ENCODE measurements at places on chromosomes 4 and X. TPM values are rescaled to one million over a fixed set of nuclear protein-coding genes. Genes with fewer than 3 reads are reported as not detected.

Gene COL4A5
- 29.4 TPM for total RNA-seq

- H3K36me3 ChIP-seq, result no peaks in the 10 kb centered on the region
- no peak overlapping the region for H3K4me3 ChIP-seq
- H3K4me1 ChIP-seq, result peaks cover 12% of the 10 kb centered on the region
- DNase-seq, result no peak
Measured at GRCh38 chr4:184972991-184973390, 45.3 kb upstream of the HELT start.

DNA sequence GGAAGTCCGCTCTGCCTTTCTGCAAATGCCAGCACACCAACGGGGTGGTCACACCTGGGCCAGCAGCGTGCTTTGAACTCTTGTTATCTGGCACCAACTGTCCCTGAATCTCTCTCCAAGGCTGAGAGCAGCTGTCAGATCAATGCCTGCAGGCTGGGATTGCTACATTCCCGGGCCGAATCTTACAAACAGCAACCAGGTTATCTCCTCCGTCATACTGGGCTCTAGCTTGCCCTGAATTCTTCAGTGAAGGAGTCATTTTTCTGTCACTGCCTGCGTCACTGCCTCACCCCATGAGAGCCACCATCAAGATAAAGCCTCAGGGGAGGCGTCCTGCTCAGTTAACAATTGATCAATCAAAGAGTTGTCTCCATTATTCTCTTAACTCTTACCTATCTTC is 329.4 kb upstream of the PPARGC1A start:
- H3K4me1 ChIP-seq, result no peaks in the 10 kb centered on the region
- H3K27me3 ChIP-seq, result no peaks in the 10 kb centered on the region
- H3K4me3 ChIP-seq, result no peak overlapping the region
- H3K36me3 ChIP-seq, result no peaks in the 10 kb centered on the region
- DNase-seq, result no peak

Gene ANKRD50
- 16.5 TPM for total RNA-seq

DNA sequence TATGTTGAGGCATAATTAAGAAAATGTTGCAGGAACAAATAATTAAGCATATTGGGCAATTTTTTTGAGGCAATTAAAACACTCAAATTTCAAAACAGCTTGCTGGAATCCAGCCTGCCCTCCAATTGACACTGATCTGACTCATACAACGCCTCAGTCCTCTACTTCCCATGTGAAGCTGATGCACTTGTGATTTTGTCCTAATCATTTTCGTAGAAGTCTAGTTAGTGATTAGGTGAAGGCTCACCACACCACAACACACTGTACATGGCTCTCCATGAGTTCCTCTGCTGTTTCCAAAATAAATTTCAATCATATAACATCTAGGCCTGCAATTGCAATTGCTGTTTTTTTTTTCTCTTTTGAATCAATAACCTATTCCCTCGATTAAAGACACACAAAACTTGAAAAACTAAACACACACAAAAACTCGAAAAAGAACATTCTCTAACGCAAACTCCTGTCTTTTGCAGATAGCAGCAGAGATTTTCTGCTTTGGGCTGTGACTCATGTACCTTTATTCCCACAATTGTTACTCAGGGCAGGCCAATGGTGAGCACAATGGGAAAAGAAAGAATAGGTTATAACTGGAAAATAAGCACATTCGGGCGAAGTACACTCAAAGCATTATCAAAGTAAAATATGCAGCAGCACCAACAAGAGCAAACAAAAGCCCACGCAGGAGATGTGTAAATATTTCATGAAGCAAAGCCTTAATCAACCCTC is 1.7 kb downstream of the GPRIN3 start:
- H3K27me3 ChIP-seq, result no peaks in the 10 kb centered on the region
- no peak for DNase-seq
- no peak overlapping the region for H3K27ac ChIP-seq

DNA sequence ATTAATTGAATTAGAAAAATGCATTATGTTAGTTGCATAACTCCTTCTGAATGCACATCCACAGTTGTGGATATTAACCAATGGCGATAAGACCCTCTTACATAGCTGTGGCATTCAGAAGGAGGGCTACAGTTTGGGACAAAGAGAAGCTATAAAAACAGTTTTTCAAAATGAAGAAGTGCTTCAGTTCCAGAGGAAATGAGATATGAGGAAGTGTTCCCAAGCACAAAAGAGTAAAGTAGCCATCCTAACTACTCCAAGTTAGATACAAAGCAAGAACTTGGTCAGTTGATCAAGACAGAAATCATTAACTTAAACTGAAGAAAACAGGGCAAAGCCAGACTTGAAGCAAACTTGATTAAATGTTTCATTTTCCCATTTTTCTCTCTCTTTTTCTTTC is 17.2 kb upstream of the ADGRL3 start:
- no peak overlapping the region for H3K4me3 ChIP-seq
- H3K27ac ChIP-seq, result no peak overlapping the region
- H3K36me3 ChIP-seq, result no peaks in the 10 kb centered on the region
- H3K4me1 ChIP-seq, result no peaks in the 10 kb centered on the region
- no peak for DNase-seq
- H3K27me3 ChIP-seq, result no peaks in the 10 kb centered on the region

GRCh38 chrX:112688242-112688641 is 8.5 kb upstream of the LHFPL1 start:
- no peak overlapping the region for H3K27ac ChIP-seq
- no peaks in the 10 kb centered on the region for H3K27me3 ChIP-seq

- H3K36me3 ChIP-seq, result no peaks in the 10 kb centered on the region
- H3K4me3 ChIP-seq, result no peak overlapping the region
- no peaks in the 10 kb centered on the region for H3K27me3 ChIP-seq
- no peak overlapping the region for H3K27ac ChIP-seq
Measured at GRCh38 chr4:16261313-16261878, 35.1 kb upstream of the TAPT1 start.

Gene ASMT
- not detected for total RNA-seq

DNA sequence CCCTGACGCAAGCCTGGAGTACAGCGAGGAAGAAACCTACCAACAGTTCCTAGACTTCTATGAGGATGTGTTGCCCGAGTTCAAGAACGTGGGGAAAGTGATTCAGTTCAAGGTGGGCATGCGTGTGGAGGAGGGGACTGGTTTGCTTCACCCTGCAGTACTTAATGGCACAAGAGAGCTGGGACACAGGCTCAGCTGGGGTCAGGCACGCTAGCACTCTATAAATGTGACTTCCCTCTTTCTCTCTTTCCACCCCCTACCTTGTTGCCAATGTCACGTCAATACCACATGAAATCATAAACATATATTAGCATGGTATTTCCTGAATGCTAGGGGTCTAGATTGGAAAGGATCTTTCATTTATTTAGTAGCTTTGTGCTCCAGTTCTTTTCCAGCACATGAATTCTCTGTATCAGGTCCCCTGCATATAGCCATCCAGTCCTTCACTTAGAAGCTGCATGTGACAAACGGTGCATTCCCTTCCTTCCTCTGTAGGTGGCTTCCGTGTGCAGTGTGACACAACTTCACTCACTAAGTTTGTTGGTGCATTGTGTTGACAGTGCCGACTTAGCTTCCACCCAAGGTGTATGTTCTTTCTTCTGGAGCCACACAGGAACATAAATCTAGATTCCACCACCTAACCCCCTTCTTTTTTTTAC is 25.6 kb downstream of the ZRSR2 start:
- H3K27ac ChIP-seq, result no peak overlapping the region
- peaks cover 5% of the 10 kb centered on the region for H3K36me3 ChIP-seq
- H3K27me3 ChIP-seq, result no peaks in the 10 kb centered on the region
- peak; percentile 3 for DNase-seq
- no peak overlapping the region for H3K4me3 ChIP-seq

DNA sequence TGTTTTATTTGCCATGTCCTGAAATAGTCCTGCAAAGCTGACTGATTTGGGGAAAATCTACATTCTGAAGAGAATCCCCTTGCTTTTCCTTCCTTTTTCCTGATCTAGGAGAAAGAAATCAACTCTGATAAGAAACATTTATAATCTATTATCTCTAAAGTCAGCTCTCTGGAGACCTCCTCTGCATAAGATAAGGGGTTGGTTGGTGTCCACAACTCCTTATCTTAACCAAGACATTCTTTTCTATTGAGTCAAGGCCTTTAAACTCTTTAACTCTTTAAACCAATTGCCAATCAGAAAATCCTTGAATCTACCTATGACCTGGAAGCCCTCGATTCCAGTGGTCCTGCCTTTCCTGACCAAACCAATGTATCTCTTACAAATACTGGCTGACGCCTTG is 373.6 kb upstream of the RASGEF1B start:
- H3K27me3 ChIP-seq, result peaks cover 12% of the 10 kb centered on the region
- no peaks in the 10 kb centered on the region for H3K4me1 ChIP-seq
- DNase-seq, result no peak
- H3K36me3 ChIP-seq, result no peaks in the 10 kb centered on the region
- no peak overlapping the region for H3K4me3 ChIP-seq

Gene KCNIP4
- total RNA-seq, result not detected

DNA sequence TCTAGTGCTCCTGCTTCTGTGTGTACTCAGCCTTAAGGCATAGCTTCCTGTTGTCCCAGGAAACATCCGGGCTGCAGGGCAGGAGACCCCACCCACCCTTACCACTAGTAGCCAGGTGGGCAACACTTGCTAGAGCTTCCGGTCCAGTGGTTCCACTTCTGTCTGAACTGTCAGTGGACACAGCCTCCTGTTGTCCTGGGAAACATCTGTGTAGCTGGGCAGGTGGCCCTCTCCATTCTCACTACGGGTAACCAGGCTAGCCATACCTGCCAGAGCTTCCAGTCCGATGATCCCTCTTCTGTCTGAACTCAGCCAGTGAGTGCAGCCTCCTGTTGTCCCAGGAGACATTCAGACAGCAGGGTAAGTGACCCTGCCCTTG is 372.2 kb downstream of the INPP4B start:
- H3K27me3 ChIP-seq, result no peaks in the 10 kb centered on the region

- no peak overlapping the region for H3K4me3 ChIP-seq
- H3K27me3 ChIP-seq, result no peaks in the 10 kb centered on the region
- no peaks in the 10 kb centered on the region for H3K4me1 ChIP-seq
- no peaks in the 10 kb centered on the region for H3K36me3 ChIP-seq
- H3K27ac ChIP-seq, result no peak overlapping the region
Measured at GRCh38 chrX:64192040-64192439, 13.5 kb downstream of the AMER1 start.

DNA sequence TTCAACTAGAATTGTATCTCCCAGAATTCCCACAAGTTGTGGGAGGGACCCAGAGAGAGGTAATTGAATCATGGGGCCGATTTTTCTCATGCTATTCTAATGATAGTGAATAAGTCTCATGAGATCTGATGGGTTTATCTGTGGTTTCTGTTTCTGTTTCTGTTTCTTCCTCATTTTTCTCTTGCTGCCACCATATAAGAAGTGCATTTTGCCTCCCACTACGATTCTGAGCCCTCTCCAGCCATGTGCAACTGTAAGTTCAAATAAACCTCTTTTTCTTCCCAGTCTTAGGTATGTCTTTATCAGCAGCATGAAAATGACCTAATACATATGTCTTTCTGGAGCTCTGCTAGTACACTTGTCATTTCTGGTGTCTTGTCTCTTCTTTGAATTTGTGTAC is 22.1 kb upstream of the OR13H1 start:
- no peak for DNase-seq
- no peak overlapping the region for H3K4me3 ChIP-seq
- H3K27me3 ChIP-seq, result no peaks in the 10 kb centered on the region
- H3K36me3 ChIP-seq, result no peaks in the 10 kb centered on the region
- H3K4me1 ChIP-seq, result no peaks in the 10 kb centered on the region

GRCh38 chr4:24855741-24856140 is 57.1 kb downstream of the CCDC149 start:
- H3K4me1 ChIP-seq, result no peaks in the 10 kb centered on the region
- H3K27ac ChIP-seq, result no peak overlapping the region
- no peaks in the 10 kb centered on the region for H3K36me3 ChIP-seq
- DNase-seq, result no peak

Gene NDP
- total RNA-seq, result not detected

Data from HCT116 (cell line).